ENCODE measurements at places on chromosomes 2 and 18.

- peak; percentile 70 for DNase-seq
Observed at GRCh38 chr2:68714866-68715265, 19.7 kb upstream of the ARHGAP25 start.

GRCh38 chr18:26317398-26317797, 91.2 kb downstream of the TAF4B start:
- DNase-seq: no peak

GRCh38 chr2:18413676-18414396, 146.6 kb downstream of the RDH14 start:
- no peak for DNase-seq

DNA sequence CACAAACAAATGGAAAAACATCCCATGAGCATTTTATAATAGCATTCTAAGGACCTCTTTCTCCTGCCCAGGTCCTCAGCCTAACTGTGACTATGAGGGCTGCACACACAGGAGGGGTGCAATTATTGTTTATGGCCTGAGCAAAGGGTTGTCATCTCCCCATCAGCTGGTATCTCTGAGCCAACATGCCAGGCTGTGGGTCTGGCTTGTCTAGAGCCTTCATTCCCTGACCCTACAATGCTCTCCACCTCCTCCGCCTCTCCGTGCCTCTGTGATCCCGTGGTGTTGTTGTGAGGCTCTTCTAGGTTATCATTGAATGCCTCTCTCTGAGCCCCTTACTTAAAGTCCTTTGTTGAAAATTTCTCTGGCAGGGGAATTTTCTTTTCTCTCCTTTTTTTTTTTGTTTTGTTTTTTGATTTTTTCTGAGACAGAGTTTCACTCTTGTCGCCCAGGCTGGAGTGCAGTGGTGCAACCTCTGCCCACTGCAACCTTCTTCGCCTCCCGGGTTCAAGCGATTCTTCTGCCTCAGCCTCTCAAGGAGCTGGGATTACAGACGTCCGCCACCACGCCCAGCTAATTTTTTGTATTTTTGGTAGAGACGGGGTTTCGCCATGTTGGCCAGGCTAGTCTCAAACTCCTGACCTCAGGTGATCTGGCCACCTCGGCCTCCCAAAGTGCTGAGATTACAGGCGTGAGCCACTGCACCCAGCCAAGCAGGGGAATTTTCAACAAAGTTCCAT, 126.4 kb downstream of the SMAD7 start:
- no peak for DNase-seq

- DNase-seq: no peak
Observed at GRCh38 chr18:11902522-11903292, 5.4 kb downstream of the MPPE1 start.

DNA sequence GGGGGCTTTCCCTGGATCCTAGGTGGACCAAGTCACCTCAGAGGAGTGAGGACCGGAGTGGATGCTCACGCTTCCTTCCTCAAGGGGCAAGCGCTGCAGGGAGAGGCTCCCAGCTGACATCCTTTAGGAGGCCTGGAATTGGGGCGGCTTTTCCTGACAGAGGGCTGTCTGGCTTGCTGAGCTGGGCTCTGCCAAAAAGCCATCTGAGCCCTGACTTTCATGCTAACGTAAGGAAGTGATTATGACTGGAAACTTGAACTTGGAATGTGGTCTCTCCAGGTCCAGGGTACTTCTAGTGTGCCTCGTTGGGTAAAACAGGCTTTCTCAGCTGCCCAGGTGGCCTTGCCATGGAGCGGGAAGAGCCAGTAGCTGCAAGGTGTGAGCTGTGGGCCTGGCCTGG, 268.3 kb upstream of the SPRED2 start:
- no peak for DNase-seq

GRCh38 chr2:191270306-191271161, 25.3 kb downstream of the MYO1B start:
- no peak for DNase-seq

DNA sequence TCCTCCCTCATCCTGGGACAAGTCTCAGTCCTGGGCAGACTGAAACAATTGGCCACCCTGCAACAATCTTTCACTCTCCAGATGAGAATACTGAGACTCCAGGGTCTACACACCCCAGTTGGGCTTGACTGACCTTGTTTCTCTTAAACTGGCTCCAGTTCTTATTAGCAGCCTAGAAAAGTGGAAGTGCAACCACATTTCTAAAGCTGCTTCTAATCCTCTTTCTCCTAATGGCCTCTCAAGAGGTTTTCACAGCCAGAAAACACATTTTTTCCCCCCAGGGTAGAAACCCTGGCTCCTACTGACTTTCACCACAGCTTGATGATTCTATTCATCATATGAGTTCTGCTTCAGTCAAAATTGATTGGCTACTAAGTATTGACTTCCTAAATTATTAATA, 45.8 kb downstream of the SLC4A5 start:
- no peak for DNase-seq

Data from activated CD4-positive, alpha-beta T cell treated with anti-CD3 and anti-CD28 coated beads for 48 hours (primary cell).